MG63 (cell line): ENCODE measurements at places on chromosomes 7 and 10. TPM values are rescaled to one million over a fixed set of nuclear protein-coding genes. Genes with fewer than 3 reads are reported as not detected.

The AGBL3 gene
- 0.40 TPM in 1 of 2 replicates, not detected in the other for total RNA-seq

The GIMAP4 gene
- total RNA-seq, result not detected in 2 replicates

The PARD3 gene
- total RNA-seq, result 50.0 and 52.6 TPM in 2 replicates

The SAP25 gene
- total RNA-seq, result not detected in 2 replicates

The IRF5 gene
- 0.89 and 2.4 TPM in 2 replicates for total RNA-seq

DNA sequence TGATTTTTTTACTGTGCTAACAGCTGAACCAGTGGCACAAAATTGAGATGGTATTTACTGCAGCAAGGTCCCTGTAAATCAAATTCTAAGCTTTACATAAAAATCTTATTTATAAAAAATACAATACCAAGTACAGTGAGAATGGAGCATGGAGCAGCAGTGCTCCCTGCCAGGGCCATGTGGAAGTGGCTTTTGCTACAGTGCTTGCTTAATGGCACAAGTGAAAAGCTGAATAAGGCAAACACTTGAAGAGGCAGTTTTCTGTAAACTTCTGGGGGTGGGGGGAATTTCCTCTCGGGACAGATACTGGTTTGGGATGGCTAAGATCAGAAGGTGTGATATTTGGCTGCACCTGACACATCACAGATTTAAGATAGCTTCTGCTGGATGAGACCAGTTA lies 27.5 kb downstream of the AP3M1 start:
- no peak for DNase-seq

DNA sequence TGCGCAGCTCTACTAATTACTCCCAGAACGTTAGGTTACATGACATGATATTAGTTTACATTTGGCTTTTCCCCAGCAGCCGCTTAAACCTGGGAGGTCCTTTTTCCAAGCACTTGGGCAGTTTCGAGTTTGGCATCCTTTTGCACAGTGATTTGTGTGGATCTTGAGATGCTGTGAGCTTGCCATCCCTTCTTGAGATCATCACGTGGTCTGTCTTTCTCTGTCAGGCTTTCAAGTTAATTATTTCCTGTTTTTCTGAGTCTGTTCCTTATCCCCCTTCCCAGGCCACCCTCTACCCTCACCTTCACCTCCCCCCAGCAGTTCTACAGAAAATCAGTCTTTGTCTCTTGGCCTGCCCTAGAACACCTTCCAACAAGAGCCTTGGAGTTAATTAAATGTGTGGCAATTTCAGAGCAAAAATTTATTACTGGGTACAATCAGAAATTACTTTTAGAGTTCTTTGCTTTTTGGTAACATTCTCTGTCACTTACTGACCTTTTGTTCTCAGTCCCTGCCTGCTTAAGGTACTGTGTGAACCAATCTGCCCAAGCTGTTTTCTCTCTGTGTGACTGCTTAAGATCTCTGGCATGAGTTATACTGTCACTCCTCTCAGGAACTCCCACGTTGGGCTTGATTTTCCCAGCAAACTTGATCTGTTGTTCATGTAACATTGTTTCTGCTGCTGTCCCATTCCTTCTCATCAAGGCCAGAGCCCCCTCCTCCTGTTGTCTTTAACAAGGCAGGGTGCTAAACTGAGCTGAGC lies 3.1 kb upstream of the SLF2 start:
- DNase-seq, result no peak

- DNase-seq, result no peak
Measured at GRCh38 chr7:159321278-159321677, 176.6 kb upstream of the VIPR2 start.

DNA sequence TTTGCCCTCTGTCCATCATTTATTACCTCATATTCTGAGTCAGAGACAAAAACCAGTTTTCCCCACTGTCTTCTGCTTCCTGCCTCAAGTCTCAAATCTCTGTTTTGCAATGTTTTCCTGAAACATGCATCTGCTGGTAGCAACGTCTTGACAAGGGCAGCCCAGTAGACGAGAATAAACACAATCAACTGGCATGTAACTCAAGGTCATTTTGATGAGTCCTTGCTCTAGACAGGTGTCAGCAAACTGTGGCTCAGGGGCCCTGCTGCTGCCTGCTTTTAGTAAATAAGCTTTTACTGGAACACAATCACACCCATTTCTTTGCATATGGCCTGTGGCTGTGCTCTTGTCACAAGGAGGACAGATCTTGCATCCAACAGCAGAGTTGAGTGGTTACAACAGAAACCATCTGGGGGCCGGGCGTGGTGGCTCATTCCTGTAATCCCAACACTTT lies 59.8 kb downstream of the ITIH5 start:
- no peak for DNase-seq

GRCh38 chr7:144713850-144714249 lies 122.0 kb downstream of the TPK1 start:
- DNase-seq, result no peak

- no peak for DNase-seq
Measured at GRCh38 chr10:103584216-103585010, 90.9 kb downstream of the NEURL1 start.

- no peak for DNase-seq
Measured at GRCh38 chr10:75460059-75460458, 28.6 kb downstream of the LRMDA start.

- no peak for DNase-seq
Measured at GRCh38 chr10:49817845-49818244, 55.7 kb upstream of the OGDHL start.

DNA sequence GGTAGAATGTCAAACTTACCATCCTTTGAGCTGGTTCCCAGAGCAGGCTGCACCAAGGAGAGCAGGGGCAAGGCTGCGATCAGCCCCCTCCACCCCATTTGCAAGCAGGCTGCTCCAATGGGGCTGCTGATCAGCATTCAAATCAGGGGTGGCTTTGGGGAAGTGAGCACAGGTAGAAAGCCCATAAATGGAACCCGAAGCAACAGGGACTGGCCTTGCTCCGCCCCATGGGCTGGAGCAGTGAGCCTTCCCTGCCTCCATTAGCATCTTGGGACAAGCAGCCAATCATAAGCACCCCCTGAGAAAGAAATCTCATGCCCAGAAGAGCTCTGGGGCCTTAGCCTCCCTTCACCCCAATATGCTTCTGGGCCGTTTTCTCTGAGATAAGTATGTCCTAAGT lies 4.0 kb upstream of the PKD1L1 start:
- DNase-seq, result no peak
